ENCODE measurements at places on chromosomes 3 and 15. TPM values are rescaled to one million over a fixed set of nuclear protein-coding genes. Genes with fewer than 3 reads are reported as not detected.

GRCh38 chr15:66961407-66961884 lies 104.0 kb upstream of the SMAD3 start:
- DNase-seq = no peak

- no peak for DNase-seq
Measured at GRCh38 chr15:100665570-100665969, 63.2 kb downstream of the ASB7 start.

GRCh38 chr3:10366651-10367101 lies 45.8 kb upstream of the SEC13 start:
- DNase-seq = no peak

- DNase-seq = no peak
Measured at GRCh38 chr15:98746375-98747155, 98.2 kb downstream of the IGF1R start.

GRCh38 chr3:90010341-90010740 lies 902.9 kb downstream of the EPHA3 start:
- DNase-seq = no peak

DNA sequence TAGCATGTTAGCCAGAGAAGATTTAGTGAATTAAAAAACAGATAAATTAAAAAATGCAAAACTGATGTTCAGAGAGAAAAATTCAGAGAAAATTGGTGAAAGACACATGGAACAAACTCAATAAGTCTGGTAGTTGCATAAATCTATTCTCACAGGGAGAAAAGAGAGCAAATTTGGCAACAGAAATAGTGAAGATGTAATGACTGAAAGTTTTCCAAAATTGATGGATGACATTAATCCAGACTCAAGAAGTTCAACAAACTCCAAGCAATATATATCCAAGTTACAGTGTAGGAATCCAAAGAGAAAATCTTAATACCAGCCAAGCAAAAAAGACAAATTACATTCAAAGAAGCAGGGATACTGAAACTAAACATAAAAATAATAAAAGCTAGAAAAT lies 302.7 kb upstream of the ARPP21 start:
- DNase-seq = no peak

GRCh38 chr3:134898181-134898754 lies 103.2 kb downstream of the EPHB1 start:
- no peak for DNase-seq

DNA sequence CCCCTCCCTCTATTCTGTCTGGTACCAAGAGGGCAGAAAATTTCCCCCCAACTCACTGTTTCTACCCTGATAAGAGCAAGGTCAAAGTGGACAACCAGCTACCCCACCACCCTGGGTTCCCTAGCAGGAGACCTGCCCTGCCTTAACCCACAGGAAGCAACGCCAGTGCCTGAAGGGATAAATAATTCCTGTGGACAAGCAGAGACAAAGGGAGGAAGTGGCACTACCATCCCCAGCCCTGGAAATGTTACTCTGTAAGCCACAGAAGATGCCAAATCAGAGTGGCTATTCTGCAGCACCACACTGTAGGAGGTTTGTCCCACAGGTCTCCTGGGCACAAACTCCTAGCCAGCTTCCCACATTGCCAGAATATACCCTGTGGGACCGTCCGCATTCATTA lies 80.1 kb downstream of the DNAH12 start:
- DNase-seq = no peak

DNA sequence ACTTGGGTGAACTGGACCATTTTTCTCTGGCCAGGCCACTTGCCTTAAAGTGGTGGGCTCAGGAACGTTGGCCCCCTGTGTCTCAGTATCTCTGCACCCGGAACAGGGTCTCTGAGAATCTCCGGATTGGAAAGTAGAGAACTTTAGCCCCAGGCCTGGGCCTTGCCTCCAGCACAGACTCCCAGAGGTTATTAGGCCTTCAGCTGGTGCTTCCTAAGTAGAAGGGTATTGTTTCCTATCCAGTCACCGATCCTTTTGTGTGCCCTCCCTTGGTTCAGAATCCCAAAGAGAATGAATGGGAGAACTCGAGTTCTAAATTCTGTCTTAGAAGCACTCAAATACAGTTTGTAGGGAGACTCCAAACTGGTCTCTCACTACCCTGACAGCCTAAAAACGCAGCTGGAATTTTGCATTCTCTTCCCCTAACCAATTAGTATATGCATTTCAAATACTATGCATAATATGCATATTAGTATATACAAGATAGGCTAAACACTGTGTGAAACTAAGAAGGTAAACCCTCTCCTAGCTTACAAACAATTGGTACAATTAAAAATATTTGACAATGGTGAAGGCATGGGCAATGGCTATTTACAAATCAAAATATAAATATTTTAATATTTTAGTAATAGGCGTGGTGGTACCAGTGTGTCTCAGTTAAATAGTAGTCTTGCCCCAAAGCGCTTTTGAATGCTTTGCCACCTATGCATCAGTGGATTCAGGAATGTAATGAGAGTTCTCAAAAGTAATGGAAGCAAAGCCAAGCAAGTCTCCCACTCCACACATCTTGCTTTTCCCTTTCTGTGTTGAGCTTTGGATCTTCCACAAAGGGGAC lies 48.5 kb upstream of the SLC4A7 start:
- no peak for DNase-seq

The CCNB2 gene
- polyA plus RNA-seq = 55.5 TPM

The IL16 gene
- polyA plus RNA-seq = 5.5 TPM

The MYO5A gene
- 9.7 TPM for polyA plus RNA-seq

Data from renal cortex interstitium (tissue), 15 donors.